ENCODE measurements at places on chromosomes 3 and 15.

GRCh38 chr15:39426552-39427532 is 154.0 kb upstream of the THBS1 start:
- DNase-seq: no peak

DNA sequence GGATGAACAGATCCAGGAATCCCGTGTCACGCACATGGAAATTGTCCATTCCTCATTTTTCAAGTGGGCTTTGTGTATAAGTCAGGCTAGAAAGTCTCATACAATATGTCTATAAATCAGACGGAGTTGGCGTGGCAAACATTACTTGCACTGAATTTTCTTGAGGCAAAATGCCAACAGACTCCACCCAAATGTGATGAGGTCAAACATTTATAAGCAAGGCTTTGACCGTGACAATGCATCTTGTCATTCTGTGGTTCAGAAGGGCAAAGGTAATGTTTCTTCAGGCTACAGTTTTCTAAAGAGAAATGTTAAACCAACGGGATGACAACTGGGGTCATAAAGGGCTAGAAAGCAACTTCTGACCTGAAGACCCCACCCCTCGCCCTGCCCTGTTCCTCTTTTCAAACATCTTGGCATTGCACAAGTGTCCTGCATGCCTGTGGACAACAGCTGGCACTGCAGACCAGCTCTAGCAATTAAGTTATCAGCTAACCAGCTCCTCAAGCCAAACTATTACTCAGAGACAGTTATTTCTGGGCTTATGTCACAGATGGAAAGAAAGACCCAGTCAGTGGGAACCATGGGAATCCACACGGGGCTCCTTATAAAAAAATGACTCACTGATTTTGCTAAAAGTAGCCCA is 36.5 kb upstream of the SPTBN5 start:
- no peak for DNase-seq

- DNase-seq: no peak
Measured at GRCh38 chr3:62153231-62153630, 220.1 kb downstream of the FEZF2 start.

DNA sequence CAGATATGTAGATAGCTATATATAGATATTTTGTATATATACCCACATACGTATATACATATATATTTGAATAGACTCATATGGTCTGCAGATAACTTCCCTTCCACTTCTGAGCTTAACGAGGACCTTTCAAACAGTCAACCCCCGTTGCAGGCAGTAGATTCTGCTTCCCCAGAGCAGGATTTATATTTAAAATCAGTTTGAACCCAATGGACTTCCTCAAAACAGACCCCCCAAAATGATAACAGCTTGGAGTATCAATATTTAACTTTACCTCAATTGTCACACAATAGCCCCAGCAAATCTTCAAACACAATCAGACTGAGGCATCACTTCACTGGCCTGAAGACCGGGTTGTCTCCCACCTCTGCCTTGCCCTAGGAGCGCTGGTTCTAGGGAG is 218.3 kb downstream of the MEIS2 start:
- DNase-seq: no peak

DNA sequence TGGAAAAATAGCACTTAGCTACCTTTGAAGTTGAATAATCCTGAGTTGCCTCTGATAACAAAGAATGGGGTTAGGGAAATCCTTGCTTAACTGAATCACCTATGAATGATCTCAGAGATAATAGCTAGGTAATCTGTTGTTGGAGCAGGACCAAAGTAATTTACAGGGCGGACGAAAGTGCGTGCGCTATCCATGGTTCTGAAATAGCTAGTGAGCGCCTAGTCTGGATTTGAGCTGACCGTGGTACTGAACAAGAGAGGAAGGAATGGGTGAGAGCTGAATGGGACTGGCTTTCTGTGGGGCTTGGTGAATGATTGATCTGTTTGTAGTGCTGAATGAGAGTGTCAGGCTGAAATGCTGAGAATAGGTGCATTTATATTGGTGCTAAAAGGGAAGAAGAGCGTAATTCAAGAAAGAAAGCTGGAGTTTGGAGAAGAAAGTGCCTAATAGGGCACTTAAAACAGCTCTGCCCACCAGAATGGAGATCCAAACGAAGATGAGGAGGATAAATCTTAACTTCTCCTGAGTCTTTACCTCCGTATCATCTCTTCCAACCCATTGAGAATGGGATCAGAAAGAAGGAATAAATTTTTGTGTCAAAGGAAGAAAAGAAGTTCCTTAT is 10.1 kb downstream of the SCN10A start:
- DNase-seq: peak; percentile 84

- no peak for DNase-seq
Measured at GRCh38 chr3:46276497-46277099, 34.3 kb downstream of the CCR3 start.

DNA sequence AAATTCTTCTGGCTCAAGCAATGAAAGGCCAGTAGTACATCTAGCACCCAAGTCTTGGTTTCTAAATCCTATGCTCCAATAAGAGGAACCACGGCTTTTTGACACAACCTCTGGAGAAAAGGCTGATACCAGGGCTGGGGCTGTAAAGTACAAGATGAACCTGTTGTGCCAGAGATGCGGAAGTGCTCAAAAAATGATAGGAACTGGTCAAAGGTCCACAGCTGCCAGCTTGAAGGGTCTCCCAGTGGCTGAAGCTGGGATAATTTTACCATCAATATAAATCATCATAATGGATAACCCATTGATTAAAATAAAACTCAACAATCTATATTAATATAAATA is 558 bp upstream of the NCEH1 start:
- no peak for DNase-seq

DNA sequence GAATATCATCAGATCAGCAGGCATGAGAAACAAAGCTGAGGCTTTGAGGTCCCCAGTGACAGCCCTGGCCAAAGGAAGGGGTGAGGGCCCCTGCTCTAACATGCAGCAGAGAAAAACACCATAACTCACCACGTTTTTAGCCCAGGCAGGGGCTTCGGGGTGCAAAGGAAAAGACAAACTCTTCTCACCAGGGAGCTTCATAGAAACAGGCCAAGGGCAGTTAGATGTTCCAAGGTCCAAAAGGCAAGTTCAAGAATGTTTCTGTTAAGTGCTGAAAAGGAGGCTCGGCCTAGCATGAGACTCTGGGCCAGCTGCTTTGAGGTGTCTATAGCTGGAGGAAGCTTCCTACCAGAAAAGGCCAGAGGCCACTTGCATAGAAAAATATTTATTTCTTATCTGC is 608.4 kb upstream of the CFAP20DC start:
- DNase-seq: no peak

DNA sequence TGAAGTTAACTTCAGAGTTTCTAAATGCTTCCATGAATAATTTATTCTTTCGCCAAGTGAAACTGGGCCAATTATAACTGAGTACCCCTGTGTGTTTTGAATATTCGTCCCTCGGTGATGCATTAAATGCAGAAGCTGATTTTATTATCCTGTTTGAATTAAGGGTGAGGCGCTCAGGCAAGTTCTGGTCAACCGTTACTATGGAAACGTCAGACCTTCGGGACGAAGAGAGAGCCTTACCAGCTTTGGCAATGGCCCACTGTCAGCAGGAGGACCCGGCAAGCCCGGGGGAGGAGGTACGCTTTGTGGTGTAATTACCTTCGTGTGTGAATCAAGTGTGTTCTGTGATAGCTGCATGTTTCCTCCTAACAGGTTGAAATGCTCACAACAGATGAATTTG is 239.8 kb downstream of the ITPR1 start:
- DNase-seq: no peak

- DNase-seq: no peak
Measured at GRCh38 chr3:7589526-7589925, 728.6 kb downstream of the GRM7 start.

DNA sequence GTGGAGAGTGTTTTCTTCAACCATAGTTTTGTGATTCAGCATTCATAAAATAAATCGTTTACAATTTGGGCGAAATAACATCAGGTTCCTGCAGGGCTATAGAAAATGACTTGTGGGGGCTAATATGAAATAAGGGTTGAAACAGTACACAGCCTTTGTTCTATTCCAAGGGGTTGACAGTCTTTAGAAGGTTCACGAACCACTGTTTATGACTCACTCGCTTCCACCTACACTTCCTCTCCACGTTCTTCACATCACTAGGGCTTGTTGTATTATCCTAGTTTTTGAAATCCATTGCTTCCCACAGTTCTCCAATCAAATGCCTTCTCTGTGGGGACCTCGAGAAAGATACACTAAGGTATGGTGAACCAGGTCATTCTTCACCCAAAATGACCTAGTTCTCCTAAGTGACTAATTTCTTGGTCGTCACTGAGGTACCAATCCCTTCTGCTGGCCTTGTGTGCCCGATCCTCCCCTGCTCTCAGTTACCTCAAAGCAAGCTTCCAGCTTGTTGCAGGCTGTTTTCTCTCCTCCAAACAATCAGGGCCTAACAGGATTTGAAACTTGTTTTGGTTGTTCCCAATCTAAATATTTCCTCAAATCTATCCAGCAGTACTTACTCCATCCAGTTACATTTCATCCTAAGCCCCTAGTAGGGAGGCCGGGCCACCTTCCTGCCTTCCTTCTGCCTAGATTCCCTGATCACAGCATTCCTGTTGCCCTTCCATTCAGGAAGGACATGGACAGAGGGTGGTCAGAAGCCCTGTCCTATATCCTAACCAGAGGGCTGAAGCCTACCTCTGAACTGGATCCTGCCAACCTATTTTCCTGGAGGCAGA is 23.1 kb upstream of the TBL1XR1 start:
- DNase-seq: no peak

GRCh38 chr3:192408007-192408646 is 319.2 kb downstream of the FGF12 start:
- no peak for DNase-seq

GRCh38 chr15:80844011-80844732 is 65.0 kb downstream of the CEMIP start:
- DNase-seq: no peak

- DNase-seq: no peak
Measured at GRCh38 chr15:83300826-83301225, 16.4 kb upstream of the BNC1 start.

GRCh38 chr3:33426068-33426467 is 14.1 kb downstream of the UBP1 start:
- no peak for DNase-seq

- no peak for DNase-seq
Measured at GRCh38 chr3:48700731-48701405, 15.2 kb upstream of the NCKIPSD start.

DNA sequence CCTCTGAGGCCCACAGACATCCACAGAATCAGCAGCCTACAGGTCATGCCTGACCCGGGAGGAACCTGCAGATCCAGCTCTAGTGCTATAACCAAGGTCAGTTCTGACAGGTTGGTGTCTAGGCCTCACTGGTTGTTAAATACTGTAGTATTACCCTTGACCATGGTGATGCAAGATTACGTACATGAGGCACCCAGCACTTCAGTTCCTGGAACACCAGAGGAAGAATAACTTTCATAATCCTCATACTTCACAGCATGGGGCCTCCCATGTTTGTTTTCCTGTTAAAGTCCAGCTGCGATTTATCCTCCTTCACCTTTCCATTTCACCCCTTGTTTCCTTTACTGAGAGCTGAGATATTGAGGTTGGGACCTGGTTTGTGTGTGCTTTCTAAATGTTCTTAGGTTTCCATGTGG is 34.4 kb upstream of the GLCE start:
- DNase-seq: no peak

- DNase-seq: no peak
Measured at GRCh38 chr3:169861871-169862270, 7.9 kb downstream of the LRRC31 start.

DNA sequence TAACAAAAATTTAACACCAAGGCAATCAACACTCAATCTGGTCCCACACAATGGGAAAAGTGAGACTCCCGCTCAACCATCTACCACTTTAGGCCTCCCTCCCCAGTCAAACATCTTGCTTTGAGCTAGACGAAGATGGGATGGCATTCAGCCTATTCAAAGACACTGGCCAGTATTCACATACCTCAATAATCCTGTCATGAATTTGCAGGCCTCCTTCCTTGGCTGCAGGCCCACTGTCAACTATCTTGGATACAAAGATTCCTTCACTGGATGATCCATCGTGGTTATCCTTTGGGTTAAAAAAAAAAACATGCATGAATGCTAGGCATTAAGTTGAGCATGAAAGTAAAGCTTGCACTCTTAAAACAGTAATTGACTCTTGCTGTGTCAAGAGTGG is 22.6 kb downstream of the PDZRN3 start:
- DNase-seq: no peak
